Kidney glomerular epithelial cell (primary cell): ENCODE measurements at places on chromosomes 2 and 18.

- DNase-seq: no peak
Measured at GRCh38 chr2:234286118-234286598, 210.7 kb downstream of the ARL4C start.

GRCh38 chr18:13067966-13068365 lies 76.8 kb downstream of the CEP192 start:
- DNase-seq: no peak

GRCh38 chr2:26811791-26812694 lies 26.2 kb downstream of the CENPA start:
- DNase-seq: no peak

DNA sequence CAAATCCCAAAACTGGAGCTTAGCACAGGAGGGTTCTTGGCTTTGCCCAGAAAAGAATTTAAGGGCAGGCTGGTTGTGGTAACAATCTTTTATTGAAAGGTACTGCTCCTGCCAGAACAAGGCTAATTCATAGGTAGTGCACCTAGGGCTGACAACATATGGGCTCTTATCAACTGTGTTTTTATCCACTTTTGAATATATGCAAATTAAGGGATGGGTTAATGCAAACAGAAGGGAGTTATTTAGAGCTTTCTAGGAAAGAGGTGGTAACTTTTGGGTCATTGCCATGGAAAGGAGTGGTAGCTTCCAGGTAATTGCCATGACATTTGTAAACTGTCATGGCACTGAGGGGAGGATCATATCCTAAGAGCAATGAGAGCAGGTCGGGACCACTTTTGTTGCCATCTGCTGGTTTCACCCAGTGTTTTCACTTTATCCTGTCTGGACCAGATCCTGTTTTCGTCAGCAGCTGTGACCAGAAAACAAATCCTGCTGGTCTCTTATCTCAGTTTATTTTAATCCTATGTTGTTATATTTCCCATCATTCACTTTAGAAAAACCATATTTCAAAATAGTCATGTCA lies 981 bp downstream of the C2orf66 start:
- DNase-seq: no peak

DNA sequence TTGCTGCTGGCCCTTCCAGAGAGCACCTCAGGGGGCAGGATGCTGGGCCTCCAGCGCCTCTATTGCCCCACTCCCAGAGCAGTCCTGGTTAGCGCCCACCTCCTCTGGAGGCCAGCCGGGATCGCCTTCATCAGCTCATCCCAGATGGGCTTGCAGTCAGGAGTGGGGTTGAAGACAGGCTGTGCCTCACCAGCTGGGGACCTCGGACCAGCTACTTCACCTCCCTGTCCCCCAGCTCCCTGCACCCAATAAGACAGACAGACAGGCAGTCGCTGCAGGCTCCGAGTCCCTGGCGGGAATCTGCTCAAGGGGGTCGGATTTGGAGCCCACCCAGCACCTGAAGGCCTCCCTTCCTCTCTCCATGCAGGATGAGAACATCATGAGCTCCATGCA lies 18.9 kb upstream of the FAHD2A start:
- no peak for DNase-seq

- no peak for DNase-seq
Measured at GRCh38 chr2:48929571-48930301, 174.2 kb upstream of the LHCGR start.

- no peak for DNase-seq
Measured at GRCh38 chr2:190942697-190943096, 62.1 kb downstream of the GLS start.

DNA sequence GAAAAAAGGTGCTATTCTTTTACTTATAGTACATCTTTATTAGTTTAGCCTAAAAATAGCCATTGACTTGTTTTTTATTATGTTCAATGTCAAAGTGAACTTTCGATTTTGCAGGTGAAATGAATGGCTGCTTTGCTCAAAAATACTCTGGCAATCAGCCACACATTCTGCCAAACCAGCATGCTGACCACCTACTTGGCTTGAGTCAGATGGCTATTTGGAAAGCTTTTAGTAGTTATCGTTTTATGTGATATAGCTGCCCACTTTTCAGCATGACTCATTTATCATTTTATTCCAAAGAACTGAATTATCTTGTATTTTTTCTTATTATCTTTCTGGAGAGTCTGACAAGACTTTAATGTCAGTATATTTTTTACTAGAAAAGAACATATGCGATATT lies 1615.8 kb upstream of the TMEFF2 start:
- no peak for DNase-seq

- DNase-seq: no peak
Measured at GRCh38 chr2:160268151-160268781, 68.2 kb upstream of the ITGB6 start.

DNA sequence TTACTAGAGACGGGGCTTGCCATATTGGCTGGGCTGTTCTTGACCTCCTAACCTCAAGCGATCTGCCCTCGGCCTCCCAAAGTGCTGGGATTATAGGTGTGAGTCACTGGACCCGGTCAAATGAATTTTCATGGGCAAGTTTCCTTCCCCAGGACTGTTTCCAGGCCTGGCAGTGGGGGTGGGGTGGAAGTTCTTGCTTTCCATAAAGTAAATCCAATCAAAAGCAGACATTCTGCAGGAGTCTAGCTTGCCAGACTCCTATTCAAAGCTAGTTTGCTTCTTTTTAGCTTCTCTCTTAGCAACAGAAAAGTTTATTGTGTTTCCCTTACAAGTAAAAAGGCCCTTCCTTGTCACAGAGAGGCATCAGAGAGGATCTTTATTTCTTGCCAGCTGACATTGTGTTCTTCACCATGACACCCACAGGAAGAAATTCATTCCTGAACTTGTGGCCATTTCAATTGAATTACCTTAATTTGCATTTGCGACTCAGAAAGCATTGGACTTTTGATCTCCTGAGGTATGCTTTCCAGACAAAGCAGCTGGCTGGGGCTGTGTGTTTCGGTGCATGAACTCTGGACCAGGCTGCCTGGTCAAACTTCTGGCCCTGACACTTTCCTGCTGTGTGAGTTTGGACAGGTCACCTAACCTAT lies 37.9 kb downstream of the LYPD1 start:
- no peak for DNase-seq
